ENCODE measurements at places on chromosomes 6 and 20. TPM values are rescaled to one million over a fixed set of nuclear protein-coding genes. Genes with fewer than 3 reads are reported as not detected.

REPS1 gene
- 17.0 TPM for total RNA-seq

ZNF311 gene
- total RNA-seq = 0.46 TPM

DNA sequence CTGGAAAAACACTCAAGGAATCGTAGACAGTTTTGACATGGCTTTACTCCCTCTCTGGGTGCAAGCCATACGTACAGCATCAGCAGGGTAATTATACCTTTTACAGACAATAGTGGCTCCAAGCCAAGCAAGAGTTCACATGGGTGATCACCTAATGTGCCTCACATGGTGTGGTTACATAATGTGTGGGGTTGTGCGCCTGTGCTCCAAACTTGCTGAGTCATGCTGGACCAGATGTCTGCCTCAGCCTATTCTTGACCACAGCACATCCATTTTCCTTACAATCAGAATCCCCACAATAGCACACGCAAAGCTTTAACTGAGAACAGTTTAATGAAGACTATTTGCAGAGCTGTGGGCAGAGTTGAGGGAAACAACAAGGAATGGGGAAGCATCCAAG lies 74.5 kb downstream of the ALDH8A1 start:
- no peak for DNase-seq

DNA sequence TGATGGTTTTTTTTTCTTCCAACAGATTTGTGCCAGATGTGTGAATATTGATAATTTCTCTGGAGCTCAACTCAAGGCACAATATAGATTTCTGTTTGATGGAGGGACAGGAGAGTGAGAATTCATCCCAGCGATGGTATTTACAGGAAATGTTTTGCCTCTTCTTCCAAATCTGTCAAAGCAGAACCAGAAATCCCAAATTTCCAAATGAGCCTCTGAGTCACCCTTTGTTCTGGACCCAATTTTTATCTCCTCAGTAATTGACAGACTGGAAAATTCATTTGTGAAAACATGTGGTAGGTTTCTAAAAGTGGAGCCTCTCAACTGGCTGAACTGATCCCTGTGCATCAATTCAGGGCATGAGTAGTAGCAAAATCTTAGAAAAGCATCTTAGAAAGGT lies 223.2 kb upstream of the TSHZ2 start:
- no peak for DNase-seq

GRCh38 chr20:47688385-47689381 lies 96.6 kb downstream of the SULF2 start:
- no peak for DNase-seq

GRCh38 chr20:38536310-38536709 lies 44.7 kb upstream of the ADIG start:
- DNase-seq = no peak

DNA sequence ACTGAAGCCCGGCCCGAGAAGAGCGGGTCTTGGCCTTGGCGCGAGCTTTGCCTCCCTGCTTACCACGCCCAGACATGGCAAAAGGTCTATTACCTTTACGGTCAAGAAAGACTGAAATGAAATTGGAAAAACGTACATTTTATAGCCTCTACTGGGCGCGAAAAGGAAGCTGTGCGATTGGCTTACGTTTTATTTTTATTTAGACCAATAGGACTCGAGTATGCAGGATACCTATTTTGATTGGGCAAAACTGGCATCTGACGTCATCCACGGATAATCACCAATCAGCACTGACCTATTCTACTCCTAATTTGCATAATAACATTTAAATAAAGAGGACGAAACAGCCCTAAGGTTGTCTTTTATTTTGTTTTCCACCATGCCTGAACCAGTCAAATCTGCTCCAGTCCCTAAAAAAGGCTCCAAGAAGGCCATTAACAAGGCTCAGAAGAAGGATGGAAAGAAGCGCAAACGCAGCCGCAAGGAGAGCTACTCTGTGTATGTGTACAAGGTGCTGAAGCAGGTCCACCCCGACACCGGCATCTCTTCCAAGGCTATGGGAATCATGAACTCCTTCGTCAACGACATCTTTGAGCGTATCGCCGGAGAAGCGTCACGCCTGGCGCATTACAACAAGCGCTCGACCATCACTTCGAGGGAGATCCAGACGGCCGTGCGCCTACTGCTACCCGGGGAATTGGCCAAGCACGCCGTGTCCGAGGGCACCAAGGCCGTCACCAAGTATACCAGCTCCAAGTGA lies 97.4 kb downstream of the OR2B2 start:
- DNase-seq = no peak

Data from right lobe of liver (tissue), 6 donors.